NCI-H2227 treated with DMSO at 0.1 percent for 48 hours (cell line): ENCODE measurements at places on chromosomes 3 and 15.
A peak's percentile ranks its signal among the peaks of the same experiment; 100 is the strongest.

DNA sequence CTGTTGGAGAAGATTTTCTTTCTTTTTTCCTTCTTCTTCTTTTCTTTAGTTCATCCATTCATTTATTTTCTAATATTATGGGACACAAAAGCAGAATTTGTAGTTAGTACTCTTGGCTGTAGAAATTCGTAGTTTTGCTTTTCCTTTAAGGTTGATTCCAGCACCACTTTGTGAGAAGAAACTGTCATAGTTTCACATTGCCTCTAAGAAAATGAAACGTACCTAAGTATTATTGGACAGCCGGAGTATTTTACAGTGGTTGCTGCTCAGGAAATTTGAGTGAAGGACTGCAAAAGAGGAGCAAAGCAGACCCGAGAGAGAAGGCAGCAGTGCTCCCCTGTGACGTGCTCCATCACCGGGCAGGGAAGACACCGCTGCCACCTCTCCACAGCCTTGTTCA, 48.1 kb downstream of the PLCL2 start:
- DNase-seq = no peak

DNA sequence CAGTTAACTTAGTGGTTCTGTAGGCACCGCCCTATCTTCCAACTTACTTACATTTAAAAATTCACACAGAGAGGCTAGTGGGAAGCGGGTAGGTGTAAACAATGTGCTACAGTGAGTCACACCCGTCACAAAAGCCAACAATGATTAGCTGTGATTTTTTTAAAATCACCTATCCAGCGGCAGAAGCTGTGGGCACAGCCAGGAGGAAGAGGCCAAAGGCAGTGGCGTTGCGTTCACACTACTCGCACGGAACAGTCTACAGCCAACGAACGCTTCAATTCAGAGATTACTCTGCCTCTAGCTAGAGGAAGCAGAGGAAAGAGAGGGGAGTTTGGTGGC, 2.5 kb upstream of the NLGN1 start:
- peak; percentile 95 for DNase-seq

- no peak for DNase-seq
These were observed 98.3 kb downstream of the SEC22A start for GRCh38 chr3:123300056-123300455.

DNA sequence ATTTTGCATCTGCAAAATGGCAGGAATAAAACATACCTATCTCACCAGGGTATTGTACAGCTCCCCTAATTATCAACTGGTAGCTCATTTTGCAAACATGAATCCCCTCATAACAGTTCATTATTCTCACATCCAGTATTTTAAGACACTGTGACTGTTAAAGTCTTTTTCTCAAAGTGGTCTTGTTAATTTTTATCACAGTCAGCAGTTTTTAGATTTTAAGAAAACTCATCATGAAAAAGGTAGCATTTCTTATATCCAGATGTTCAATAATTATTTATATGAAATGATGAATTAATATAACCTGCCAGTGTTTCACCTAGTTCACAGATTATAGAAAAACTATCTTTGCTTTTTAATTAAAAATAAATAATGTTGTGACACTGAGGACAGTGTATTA, 354.9 kb upstream of the ARL6 start:
- DNase-seq = no peak

GRCh38 chr3:104646196-104646595, 720.5 kb upstream of the ALCAM start:
- no peak for DNase-seq

- DNase-seq = no peak
These were observed 184.6 kb downstream of the ATP10A start for GRCh38 chr15:25678500-25678855.

GRCh38 chr3:135231737-135232136, 436.7 kb downstream of the EPHB1 start:
- DNase-seq = no peak

DNA sequence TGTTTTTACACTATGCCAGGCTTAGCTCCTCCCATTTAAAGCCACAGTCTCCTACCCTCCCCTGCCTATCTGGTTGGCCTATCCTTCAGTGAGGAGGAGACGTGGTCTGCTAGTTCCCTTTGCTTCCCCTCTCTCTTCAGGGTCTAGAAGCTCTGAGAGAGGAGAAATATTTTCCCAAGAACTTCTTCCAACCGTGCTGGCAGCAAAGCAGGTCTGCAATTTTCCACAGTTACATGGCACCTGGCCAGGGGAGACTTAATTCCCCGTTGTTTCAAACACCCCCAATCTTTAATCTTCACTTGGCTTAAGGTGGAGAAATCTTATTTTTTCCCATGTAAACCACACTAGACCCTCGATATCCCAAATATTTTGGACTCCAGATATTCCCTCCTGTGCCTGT, 149.5 kb upstream of the MCTP2 start:
- DNase-seq = no peak

DNA sequence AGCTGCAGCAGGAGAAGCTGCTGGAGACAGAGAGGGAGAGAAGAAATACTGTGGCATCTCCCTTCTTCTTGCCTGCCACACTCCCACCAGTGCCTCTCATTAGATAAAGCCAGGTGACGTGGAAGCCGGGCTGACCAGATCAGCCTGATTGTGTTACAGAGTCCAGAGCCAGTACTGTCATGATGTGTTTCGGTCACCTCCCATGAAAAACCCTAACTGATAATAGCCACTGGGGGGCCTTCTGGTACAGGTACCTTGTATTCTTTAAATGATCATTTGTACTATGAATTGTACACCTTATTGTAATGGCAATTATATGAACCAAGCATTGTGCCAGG, 125.8 kb upstream of the TMEM108 start:
- no peak for DNase-seq

DNA sequence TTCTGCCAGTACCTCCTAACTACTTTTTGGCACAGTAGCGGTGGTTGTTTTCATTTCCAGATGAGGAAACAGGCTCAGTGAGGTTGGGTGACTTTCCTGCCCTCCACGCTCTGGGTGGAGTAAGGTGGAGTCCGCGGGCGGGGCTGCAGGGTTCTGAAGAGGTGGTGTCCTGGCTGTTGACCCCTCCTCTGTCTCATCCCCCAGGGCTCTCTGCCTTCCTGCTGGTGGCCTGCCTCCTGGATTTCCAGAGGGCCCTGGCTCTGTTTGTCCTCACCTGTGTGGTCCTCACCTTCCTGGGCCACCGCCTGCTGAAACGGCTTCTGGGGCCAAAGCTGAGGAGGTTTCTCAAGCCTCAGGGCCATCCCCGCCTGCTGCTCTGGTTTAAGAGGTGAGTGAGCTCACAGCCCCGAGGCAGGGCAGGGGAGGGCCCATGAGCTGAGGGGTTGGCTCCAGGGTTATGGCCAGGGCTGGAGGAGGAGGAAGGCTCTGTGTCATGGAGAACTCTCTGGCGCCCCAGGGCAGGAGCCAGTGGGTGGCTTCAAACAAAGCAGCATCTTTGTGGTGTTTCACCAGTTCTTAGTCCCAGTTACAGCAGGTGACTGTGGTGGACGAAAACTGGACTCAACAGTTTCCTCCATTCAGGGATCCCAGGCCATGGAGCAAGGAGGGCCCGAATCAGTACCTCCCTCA, 10.4 kb downstream of the SLC28A1 start:
- no peak for DNase-seq

GRCh38 chr3:136490646-136491405, 240.7 kb downstream of the PCCB start:
- DNase-seq = no peak

- no peak for DNase-seq
These were observed 36.2 kb downstream of the HOMER2 start for GRCh38 chr15:82916161-82916952.

GRCh38 chr3:136931606-136932005, 26.2 kb upstream of the IL20RB start:
- DNase-seq = no peak

DNA sequence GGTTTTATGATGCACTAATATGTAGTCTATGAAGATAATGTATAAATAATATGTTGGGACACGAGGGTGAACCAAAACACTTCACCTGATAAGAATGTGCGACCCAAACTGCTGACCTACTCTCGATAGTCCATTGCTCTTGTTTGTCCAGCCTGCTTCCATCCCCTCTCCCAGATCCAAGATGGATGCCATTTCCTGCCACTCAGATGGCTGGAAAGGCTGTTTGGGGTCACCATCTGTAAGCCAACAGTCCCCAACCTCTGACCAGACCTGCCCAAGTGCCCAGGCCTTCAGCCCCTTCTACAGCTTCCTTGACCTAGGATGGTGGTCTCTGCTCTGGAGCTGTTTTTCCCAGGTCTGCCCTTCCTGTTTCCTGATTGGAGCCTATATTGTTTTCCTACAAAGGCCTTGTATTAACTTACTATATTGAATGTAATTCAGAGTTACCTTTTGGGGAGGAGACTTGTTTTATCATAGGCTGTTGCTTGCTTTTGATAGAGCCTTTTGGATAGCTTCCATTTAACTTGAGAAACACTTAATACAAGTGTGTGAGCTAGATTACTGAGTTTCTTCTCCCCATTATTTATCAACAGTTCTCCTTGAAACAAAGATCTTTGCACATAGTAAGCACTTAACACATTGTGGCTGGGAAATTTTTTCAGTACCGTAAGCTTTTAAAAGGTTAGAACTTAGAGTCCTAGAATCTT, 5.0 kb upstream of the PAQR9 start:
- no peak for DNase-seq

- no peak for DNase-seq
These were observed 7.2 kb downstream of the CLPX start for GRCh38 chr15:65177901-65178300.

DNA sequence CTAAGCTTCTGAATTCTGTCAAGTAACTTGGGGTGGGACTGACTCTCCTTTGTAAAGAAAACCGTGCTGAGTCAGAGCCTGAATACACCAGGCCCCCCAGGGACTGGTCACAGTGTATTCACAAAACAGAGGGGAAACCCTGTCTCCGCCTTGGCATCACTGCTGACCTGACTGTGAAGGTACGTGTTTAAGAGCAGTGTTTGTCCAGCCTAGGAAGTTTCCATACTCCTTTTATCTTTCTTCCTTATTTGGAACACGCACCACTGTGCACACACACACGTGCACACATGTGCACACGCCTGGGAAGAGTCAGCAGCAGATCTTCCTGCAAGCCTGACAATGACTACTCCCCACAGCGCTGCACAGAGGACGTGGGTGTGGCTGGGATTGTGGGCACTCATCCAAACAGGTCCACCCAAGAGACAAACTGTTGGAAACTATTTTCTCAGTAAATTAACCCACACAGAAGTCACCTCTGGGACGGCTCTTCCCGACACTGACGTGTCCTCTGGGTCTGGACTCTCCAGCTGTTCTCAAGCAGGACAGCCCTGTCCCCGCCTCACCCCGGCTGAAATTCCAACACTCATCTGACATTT, 87.7 kb downstream of the ATP10A start:
- DNase-seq = no peak

DNA sequence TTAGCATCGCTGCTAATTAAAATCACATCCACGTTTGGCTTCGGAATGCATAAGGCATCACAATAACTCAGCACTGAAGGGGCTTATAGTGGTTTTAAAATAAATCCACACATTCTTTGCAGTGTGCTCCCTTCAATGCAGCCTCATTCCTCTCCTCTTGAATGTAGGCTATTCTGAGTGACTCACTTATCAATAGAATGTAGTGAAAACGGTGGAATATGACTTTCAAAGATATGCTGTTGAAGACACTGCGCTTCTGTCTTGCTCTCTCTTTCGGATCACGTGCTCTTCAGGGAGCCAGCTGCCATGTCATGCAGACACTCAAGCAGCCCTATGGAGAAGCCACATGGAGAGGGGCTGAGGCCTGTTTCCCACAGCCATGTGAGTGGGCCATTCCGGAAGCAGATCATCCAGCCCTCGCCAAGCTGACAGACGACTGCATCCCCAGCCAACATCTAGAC, 87.4 kb downstream of the CRYGS start:
- no peak for DNase-seq

DNA sequence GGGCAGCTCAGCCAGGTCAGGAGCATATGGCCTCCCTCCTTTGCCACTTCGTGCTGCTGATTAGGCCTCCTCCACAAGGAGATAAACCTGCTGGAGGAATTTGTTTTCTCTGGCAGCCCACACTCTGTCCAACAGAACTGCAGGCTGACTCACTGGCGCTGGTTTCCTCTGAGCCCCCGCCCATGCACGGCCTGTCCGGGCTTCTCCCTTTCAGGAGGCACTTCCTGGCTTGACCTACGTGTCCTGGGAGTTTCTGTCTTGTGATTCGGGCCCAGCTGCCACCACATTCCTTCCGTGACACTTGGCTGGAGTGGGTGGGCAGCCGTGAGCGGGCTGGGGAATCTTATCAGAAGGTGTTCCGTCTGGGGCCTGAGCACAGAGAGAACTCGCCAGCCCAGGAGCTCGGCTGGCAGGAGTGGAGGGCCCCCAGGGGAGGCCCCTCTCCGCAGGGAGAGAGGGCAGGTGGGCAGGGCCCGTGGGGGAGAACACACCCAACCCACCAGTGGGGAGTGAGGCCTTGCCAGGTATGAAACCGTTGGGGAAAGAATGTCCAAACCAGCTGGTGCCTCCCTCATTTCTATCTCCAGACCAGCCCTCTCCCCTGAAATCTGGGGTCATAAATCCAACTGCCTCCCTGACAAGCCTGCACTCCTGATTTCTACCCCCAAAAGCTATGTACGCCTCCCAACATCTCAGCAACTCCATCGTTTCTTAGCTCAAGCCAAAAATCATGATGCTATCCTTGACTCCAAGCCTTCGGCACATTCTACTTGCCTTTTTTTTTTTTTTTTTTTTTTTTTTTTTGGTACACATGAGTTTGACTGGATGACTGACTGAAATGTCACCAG, 110.6 kb upstream of the MEF2A start:
- DNase-seq = no peak

GRCh38 chr3:28326458-28326926, 22.0 kb upstream of the ZCWPW2 start:
- DNase-seq = no peak

GRCh38 chr3:171407759-171408158, 52.4 kb downstream of the TNIK start:
- DNase-seq = no peak

DNA sequence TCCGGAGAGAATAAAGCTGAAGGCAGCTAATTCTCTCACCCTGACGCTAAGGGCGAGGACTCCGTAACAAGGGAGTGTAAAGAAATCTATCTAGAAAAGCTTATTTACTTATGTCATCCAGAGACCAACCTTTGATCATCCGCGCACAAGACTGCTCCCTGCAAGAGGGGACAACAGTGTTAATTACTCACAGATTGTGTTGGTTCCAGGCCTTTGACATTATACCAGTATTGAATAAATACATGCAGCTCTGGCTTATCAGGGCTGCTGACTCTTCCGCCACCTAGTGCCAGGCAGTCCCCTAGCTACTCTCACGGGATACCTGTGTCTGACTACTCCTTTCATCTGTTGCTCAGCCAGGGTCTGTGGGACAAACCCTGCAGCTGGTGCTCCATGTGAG, 211.7 kb downstream of the DTWD1 start:
- no peak for DNase-seq

- DNase-seq = no peak
These were observed 619.0 kb upstream of the GOLIM4 start for GRCh38 chr3:168714609-168715240.
